Psoas muscle (tissue), 8 donors: ENCODE measurements at places on chromosomes 1 and 21. TPM values are rescaled to one million over a fixed set of nuclear protein-coding genes. Genes with fewer than 3 reads are reported as not detected.
A peak's percentile ranks its signal among the peaks of the same experiment; 100 is the strongest.

Gene TCP10L
- total RNA-seq: 1.0 TPM

Gene CRP
- total RNA-seq: 0.46 TPM

Gene C1orf53
- 3.9 TPM for total RNA-seq

Gene THEM5
- not detected for total RNA-seq

Gene VWA5B1
- total RNA-seq: not detected

Gene ILDR2
- 0.11 TPM for total RNA-seq

- no peak overlapping the region for H3K27ac ChIP-seq
- no peak for DNase-seq
- no peaks in the 10 kb centered on the region for H3K36me3 ChIP-seq
- H3K4me3 ChIP-seq: no peak overlapping the region
These were observed 11.2 kb upstream of the MX2 start for GRCh38 chr21:41350436-41351155.

DNA sequence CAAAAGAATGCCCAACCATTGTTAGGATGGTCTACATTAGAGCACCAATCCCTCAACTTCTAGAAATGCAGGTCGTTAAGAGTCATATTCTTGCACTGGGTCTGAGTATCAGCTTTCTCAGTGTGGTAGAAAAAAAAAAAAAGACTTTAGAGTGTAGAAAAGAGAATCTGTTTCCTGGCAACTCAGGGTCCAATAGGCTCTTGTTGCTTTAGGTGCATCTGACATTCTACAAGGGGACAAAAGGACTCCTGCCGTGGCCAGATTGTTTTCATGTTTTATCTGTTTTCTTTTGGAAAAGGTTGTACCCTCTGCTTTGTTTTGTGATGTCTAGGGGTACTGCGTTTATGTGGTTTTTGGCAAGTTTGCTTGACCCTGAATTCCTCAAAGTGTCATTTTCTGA, 105.4 kb upstream of the KCNK2 start:
- no peaks in the 10 kb centered on the region for H3K36me3 ChIP-seq
- H3K4me3 ChIP-seq: no peak overlapping the region
- no peak for DNase-seq

DNA sequence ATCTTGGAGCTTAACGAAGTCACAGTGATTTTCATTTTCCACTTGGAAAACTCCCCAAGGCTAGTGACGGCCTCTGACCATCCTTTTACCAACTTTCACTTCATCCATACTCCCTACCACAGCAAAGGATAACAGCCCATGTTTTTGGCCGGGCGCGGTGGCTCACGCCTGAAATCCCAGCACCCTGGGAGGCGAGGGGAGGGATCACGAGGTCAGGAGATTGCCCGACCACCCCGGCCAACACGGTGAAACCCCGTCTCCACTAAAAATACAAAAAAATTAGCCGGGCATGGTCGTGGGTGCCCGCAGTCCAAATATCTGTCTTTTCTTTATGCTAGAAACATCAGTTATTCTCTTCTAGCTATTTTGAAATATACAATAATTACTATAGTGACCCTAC, 7.3 kb downstream of the ASPM start:
- H3K27ac ChIP-seq: no peak overlapping the region
- H3K4me3 ChIP-seq: no peak overlapping the region
- no peak for DNase-seq
- H3K27me3 ChIP-seq: no peaks in the 10 kb centered on the region
- H3K36me3 ChIP-seq: no peaks in the 10 kb centered on the region

DNA sequence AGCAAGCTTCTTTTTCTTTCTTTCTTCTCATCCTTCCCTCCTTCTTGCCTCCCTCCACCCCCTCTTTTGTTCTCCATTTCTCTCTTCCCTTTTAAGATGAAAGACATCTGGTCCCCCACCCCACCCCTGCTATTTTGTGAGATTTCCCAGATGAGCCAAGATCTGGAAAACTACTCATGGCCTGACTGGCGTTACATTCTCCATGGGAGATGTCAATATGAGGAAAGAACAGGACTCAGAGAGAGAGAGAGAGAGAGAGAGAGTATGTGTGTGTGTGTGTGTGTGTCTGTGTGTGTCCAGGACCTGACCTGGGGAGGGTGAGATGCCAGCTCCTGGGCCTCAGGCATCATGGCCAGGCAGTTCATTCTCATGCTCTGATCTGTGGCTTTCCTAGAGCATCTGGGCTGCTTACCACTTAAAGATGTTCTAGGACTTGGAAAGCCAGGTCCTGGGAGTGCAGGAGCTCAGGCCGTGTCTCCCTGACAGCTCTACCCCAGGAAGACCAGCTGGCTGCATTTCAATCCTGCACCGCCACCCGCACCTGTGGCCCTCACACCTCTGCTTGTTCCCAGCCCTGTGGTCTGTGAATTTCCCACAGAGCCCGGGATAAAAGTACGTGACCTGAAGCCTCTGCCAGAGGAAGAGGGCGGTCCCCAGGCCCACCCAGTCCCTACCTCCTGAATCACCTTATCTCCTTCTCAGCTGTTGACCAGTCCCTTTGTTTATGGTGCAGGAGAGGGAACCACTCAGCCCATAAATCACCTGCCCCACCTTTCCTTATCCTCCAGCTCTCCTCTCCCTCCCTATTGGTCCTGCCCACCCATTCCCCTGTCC, 3.2 kb upstream of the BEST4 start:
- no peak overlapping the region for H3K27ac ChIP-seq
- no peaks in the 10 kb centered on the region for H3K27me3 ChIP-seq
- no peak for DNase-seq
- no peaks in the 10 kb centered on the region for H3K36me3 ChIP-seq

GRCh38 chr21:45525153-45525909, 16.9 kb downstream of the SLC19A1 start:
- no peak overlapping the region for H3K27ac ChIP-seq
- H3K4me1 ChIP-seq: no peaks in the 10 kb centered on the region
- no peak overlapping the region for H3K4me3 ChIP-seq

GRCh38 chr1:40861224-40862003, 749 bp downstream of the CITED4 start:
- peak; percentile 59 for DNase-seq
- H3K4me3 ChIP-seq: peak overlapping the region; percentile 86
- no peaks in the 10 kb centered on the region for H3K27me3 ChIP-seq
- H3K27ac ChIP-seq: peak overlapping the region; percentile 94
- H3K36me3 ChIP-seq: no peaks in the 10 kb centered on the region
- peaks cover 17% of the 10 kb centered on the region for H3K4me1 ChIP-seq

GRCh38 chr1:63004868-63005267, 220.9 kb downstream of the ATG4C start:
- H3K27ac ChIP-seq: no peak overlapping the region
- no peaks in the 10 kb centered on the region for H3K4me1 ChIP-seq
- H3K36me3 ChIP-seq: no peaks in the 10 kb centered on the region
